ENCODE measurements at places on chromosomes 7 and 10.

DNA sequence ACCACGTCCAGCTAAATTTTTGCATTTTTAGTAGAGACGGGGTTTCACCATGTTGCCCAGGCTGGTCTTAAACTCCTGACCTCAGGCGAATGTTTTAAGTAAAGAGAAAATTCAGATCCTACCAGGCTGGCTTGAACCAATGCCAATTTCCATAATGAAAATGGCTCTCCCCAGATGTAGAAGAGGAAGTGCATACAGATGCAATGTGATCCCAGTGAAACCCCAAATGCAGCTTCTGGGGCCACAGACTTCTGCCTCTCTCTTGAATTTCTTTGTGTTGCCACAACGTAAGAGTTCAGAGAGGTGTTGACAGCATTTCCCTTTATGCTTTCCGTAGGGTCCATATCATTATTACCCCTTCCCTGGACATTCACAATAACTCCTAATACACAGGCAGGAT, 29.6 kb upstream of the GOT1 start:
- DNase-seq, result no peak

DNA sequence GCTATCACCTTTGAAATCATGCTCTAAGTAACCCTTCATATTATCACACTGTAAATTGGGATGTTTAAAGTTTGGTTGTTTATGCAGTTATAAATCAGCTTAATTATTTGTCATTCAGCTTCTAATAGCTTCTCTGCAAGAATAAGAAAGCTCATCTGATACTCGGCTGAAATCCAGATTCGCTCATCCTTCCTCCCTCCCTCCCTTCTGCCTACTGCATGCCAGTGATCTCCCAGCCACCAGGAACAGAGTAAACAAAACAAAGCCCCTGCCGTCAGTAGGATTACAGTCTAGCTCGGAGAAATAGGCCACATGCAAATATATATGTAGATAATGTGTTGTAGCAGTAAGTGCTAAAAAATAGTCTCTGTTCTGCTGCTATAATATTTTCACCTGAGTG, 211.8 kb downstream of the NSUN6 start:
- no peak for DNase-seq

- no peak for DNase-seq
Observed at GRCh38 chr7:39582536-39582935, 16.3 kb downstream of the YAE1 start.

DNA sequence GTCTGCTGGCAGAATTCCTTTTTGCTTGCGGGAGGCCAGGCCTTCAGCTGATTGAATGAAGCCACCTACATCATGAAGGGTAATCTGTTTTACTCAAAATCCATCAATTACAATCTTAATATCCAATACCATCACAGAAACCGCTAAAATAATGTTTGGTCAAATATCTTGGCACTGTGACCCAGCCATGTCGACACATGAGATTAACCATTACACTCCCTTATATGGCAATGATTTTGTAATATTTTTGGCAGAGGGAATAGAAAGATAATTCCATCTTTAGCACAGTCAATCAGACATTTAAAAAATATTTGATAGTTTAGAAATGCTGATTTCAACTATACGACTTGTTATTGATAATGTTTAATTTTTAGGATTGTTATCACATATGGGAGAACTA, 36.5 kb upstream of the SLC39A12 start:
- no peak for DNase-seq

DNA sequence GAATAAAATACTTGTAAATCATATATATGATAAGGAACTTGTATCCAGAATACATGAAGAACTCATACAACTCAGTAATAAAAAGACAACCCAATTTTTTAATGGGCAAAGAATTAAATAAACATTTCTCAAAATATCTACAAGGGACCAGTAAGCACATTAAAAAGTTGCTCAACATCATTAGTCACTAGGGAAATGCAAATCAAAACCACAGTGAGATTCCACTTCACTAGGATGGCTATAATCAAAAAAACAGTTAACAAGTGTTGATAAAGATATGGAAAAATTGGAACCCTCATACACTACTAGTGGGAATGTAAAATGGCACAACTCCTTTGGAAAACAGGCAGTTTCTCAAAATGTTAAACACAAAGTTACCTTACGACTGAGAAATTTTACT, 40.3 kb upstream of the YAE1 start:
- DNase-seq, result no peak

DNA sequence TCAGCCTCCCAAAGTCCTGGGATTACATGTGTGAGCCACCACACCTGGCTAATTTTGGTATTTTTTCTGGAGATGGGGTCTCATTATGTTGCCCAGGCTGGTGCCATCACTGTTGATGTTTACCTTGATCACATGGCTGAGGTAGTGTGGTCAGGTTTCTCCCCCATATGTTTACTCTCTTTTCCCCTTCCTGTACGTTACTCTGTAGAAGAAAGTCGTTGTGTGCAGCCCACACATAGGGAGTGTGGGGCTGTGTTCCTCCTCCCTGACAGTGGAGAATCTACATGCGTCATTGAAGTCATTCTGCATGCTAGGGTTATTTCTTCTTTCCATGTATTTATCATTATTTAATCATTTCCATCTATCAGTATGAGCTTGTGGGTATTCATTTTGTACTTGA, 16.3 kb upstream of the ORAI2 start:
- no peak for DNase-seq

DNA sequence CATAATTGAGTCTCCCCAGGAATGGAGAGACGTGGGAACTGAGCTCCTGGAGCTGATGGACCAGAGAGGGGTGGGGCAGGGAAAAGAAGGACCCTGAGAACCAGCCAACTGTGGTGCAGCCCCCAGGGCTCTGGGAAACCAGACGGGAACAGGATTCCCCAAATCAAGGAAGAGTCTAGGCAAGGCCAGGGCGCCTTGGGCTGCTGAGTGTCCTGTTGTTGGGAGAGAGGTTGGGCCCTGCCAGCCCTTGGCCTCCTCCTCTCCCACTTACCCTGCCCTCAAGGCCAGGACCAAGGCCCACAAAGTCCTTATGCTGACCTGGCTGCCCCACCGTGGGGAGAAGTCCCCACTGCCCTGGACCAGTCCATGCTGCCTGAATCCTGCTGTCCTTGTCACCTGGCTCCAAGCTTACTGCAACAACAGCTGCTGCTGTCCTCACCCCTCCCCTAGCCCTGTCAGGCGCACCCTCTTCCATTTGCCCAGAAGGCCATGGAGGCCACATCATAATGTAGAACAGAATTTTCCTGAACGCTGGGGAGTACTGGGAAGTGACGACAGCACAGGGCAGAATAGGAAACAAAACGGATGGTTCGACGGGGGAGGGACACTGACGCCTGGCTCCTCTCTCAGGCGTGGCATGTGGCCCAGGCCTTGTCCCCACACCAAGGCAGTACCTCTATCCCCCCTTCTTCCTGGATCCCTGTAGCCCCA, 132.9 kb upstream of the ZMIZ1 start:
- no peak for DNase-seq

DNA sequence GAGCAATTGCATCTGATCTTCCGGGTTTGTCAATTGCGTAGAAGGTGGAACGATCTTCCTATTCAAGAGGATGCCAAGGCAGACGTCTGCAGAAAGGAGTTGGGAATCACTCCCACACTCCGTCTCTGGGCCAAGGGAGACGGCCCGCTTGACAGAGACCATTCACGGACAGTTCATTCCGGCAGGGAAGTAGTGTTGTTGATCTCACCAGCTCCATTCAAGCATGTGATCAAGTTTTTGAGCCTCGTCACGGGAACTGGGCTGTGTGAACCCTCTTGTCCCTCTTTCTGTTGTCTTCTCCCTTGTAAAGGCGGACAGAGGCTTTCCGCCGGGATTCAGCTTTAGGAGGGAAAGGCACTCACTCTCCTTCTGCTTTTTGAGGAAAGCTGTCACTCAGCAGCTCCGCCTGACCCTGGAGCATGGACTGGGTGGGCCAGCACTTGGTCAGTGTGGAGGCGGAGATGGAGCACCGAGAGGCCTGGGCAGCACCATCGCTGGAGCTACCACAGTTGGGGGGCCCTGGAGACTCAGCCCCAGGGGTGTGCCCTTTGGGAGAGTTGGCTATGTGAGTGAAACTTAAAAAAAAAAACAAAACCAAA, 44.9 kb downstream of the SPDYE5 start:
- DNase-seq, result no peak

- DNase-seq, result no peak
Observed at GRCh38 chr7:75925717-75926435, 10.9 kb downstream of the POR start.

- DNase-seq, result no peak
Observed at GRCh38 chr7:97018791-97019531, 5.7 kb downstream of the DLX5 start.

DNA sequence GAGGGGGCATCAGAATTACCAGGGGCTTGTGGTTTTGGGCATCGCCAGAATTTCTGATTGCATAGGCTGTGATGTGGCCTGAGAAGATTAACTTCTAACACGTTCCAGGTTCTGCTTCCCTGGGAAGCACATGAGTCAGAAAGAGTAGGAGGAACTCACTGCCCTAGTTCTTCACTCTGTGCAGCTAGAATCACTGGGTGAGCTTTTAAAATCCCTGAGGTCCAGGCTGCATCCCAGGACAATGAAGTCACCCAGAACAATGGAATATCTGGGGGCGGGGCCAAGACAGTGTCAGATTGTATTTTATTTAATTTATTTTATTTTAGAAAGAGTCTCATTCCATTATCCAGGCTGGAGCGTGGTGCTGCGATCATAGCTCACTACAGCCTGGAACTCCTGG, 636.5 kb downstream of the CALN1 start:
- no peak for DNase-seq

- no peak for DNase-seq
Observed at GRCh38 chr7:47446871-47447466, 134.9 kb downstream of the TNS3 start.

DNA sequence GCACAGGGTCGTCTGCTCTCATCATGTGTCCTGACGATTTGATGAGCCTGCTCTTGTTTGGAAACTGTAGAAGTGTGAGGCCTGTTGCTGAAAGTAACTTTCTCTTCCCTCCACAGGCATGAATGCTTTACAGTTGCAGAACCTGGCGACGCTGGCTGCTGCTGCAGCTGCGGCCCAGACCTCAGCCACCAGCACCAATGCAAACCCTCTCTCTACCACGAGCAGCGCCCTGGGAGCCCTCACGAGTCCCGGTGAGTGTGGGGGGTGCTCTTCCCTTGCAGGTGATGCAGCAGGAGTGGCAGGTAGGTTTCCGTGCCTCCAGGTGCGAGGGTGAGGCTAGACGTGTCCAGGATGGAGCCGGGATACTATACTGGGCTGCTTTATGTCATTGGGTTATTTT, 270.6 kb downstream of the CELF2 start:
- no peak for DNase-seq

Data from stimulated activated CD4-positive, alpha-beta T cell treated with anti-CD3 and anti-CD28 coated beads, Interleukin-4, amount 100 ng/mL, for 24 hours (primary cell).